Endodermal cell (in vitro differentiated cells): ENCODE measurements at places on chromosomes 5 and 9.
A peak's percentile ranks its signal among the peaks of the same experiment; 100 is the strongest.

DNA sequence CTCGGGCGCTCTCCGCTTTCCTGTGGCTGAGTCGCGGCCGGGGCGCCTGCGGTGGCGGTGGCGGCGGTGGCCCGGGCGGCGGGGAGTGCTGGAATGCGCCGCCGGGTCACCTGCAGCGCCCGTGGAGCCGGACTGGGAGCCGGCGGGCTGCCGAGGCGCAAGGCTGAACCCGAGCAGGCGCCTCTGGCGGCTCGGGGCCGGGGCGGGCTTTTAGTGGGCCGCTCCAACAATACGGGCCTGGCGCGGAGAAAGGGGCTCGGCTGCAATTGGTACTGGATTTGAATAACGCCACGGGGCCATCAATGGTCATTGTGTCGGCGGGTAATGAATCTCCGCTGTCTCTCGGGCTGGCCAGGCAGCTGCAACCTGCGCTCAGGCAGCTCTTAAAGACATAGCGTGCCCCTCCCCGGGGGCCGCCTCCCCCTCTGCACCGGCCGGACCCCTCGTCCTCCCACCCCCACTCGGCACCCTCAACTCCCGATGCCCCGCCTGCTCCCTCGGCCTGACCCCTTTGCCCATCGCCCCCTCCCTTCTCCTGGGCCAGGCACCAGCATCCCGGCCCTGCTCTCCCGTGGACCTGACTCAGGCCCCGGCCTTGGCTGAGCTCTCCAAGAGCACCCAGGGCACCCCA is 22.1 kb downstream of the URM1 start:
- peak; percentile 88 for DNase-seq

GRCh38 chr5:56064984-56065383 is 70.2 kb upstream of the IL6ST start:
- no peak for DNase-seq

DNA sequence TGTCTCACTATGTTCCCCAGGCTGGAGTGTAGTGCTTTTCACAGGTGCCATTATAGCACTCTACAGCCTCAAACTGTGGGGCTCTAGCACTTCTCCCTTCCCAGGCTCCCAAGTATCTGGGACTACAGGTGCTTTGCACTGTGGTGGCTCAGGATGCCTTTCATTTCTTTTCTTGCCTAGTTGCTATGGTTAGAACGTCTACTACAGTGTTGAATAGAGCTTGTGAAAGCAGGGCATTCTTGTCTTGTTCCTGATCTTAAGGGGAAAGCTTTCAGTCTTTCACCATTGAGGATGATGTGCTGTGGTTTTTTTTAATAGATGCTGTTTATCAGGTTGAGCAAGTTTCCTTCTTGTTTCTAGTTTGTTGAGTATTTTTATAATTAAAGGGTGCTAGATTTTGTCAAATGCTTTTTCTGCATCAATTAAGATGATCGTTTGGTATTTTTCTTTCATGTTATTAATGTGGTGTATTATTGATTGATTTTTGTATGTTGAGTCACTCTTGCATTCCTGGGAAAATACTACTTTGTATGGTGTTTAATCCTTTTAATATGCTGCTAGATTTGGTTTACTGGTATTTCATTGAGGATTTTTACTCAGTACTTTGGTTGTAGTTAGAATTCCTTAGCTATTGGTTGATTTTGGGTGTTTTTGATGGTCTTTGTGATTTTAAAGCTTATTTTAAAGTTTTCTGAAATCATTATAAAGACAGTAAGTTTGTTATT is 35.6 kb downstream of the GPBP1 start:
- DNase-seq = no peak

DNA sequence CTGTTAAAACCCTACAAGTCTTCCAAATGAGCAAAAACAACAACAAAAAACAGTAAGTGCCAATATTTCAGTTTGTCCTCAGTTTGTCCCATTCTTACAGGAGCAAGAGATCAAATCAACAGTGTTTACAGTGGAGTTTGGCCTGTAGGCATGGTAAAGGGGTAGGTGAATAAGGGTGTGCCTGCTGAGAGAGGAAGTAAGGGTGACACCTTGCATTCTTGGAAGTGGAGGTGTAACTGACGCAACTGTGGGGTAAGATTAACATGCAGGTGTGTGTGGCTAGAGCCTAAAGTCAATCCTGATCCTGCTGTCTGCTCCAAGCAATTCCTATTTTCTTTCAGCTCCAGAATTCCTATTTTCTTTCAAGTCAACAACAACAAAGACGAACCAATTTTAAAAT is 43.4 kb downstream of the PFDN1 start:
- peak; percentile 75 for DNase-seq

DNA sequence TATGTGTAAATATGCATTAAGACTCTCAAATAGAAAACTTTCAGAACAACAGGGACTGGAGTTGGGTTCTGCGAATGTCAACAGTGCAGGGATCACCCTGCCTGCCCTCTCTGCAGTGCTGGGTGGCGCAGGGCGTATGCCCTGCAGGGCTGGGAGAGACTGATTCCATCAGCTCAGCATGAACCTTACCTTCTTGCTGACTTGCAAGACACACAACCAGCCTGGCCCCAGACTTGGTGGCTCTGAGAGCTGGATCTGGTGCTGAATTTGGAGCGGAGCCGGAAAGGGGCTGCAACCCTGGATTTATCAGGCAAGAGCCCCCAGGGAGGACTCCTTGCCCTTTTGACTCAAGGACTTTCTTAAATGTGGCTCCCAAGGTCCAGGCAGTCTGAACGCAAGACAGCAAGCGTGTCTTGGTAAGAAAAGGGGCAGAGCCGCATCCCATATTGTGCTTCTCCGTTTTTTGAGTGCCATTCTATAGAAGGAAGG is 376.0 kb upstream of the IRX2 start:
- peak; percentile 33 for DNase-seq

DNA sequence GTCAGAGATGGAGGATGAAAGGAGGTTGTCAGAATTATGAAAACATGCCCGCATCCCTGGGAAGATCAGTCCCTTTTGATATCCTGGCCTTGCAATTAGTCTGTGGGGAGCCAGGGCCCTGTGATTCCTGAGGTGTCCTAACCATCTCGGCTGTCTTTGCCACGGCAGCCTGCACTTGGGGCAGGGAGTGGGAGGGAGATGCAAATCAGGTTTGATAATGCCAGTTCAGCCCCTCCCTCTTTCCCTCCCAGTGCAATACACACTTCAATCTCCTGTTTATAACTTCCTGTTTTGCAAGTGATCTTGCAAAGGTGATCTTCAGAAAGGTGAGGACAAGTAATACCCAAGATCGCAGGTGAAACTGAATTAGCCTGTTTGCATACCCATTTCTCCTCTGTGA is 114.0 kb upstream of the ALDH1B1 start:
- DNase-seq = no peak

- DNase-seq = no peak
Observed at GRCh38 chr9:34869390-34869789, 88.7 kb upstream of the PHF24 start.

DNA sequence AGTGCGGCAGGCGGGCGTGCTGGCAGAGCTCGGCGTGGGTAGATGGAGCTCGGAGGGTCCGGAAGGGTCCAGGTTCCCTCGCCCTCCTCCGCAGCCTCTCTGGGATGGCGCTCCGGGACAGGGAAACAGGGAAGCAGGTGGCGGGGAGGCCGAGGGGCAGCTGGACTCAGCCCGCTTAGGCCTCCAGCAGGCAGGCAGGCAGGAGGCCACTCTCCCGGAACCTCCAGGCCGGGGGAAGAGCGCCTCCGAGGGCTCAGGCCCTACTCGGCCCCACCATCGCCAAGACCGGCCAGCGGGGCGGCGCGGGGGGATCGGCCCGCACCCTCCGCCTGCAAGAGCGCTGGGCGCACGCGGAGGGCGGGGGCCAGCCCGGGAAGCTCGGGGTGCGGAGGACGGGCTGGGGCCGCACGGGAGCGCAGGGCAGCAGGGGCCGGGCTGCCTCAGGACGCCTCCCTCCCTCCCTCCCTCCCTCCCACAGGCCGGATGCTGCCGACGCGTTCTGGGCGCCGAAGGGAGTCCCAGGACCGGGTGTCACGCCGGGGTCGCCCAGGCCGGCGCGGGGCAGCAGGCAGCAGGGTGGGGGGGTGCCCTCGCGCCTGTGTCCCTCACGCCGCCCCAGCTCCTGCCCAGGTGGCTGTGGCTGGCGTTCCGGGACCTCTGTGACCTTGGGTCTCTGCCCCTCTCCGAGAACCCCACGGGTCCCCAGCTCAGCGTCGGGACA is 977 bp downstream of the MGAT4B start:
- DNase-seq = peak; percentile 77

GRCh38 chr5:2685651-2686272 is 65.7 kb downstream of the IRX2 start:
- peak; percentile 61 for DNase-seq

DNA sequence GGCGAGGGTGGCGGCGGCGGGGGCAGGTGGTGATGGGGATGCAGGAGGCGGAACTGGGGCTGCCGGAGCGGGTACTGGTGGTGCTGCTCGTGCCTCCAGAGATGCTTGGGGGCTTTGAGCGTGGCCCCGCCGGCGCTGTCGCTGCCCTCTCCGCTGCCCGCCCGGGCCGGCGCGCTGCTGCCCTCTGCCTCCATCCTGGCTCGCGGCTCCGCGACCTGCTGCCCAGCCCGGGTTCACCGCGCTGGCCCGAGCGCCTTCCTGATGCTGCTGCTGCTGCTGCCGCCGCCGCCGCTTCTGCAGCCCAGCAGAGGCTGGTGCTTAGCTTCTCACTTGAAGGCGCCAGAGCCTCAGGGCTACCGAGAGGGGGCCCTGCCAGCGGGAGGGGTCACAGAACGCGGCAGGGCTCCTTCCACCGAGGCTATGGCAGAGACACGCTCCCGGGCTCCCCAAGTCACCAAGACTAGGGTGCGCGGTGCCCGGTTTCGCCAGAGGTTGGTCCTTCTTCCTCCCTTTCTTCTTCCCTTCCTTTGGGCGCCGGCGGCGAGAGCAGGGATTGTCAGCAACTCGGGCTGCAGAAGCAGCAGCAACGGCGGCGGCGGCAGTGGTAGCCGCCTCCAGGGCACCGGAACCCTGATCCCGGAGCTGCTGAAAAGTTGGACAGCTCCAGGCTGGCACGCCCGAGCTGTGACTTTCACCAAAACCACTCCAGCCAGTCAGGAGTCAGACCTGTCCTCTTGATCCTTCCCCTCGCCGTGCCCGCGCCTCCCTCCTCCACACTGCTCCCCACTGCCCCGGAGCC is at the start of gene PDE4D:
Gene PDE4D (minus strand): TSS at position 298 of the 799 bp plus-strand sequence.
- peak; percentile 97 for DNase-seq

GRCh38 chr9:109974143-109974917 is 194.3 kb downstream of the PALM2AKAP2 start:
- peak; percentile 19 for DNase-seq

DNA sequence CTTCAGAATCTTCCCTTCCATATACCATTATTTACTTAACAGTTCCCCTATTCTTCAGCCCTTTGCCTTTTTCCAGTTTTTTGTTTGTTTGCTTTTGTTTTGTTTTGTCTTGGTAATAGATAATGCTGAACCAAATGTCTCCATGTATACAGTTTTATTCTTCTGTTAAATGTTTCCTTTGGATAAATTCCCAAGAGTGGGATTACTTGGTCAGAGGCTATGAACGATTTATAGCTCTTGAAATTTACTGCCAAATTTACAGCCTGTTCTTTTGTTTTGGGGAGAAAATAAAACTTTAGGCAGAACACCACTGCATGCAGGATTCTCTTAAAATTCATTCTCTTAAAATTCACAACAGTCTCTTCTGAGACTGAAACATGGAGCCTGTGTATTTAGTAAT is 38.6 kb downstream of the NR4A3 start:
- no peak for DNase-seq
